ENCODE measurements at places on chromosomes 6 and 20.

DNA sequence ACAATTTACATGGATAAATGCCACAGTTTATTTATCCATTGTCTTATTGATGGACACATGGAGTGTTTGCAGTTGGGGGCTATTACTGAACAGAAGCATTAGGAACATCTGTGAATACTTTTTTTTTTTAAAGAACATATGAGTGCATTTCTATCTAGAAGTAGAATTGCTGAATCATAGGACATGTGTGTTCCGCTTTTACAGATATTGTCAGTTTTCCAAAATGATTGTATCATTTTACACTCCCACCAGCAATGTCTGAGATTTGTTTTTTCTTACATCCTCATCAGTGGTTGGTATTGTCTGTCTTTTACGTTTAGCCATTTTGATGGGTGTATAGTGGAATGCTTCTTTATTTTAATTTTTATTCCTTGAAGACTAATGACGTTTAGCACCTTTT lies 42.0 kb upstream of the ASIP start:
- no peak for DNase-seq

DNA sequence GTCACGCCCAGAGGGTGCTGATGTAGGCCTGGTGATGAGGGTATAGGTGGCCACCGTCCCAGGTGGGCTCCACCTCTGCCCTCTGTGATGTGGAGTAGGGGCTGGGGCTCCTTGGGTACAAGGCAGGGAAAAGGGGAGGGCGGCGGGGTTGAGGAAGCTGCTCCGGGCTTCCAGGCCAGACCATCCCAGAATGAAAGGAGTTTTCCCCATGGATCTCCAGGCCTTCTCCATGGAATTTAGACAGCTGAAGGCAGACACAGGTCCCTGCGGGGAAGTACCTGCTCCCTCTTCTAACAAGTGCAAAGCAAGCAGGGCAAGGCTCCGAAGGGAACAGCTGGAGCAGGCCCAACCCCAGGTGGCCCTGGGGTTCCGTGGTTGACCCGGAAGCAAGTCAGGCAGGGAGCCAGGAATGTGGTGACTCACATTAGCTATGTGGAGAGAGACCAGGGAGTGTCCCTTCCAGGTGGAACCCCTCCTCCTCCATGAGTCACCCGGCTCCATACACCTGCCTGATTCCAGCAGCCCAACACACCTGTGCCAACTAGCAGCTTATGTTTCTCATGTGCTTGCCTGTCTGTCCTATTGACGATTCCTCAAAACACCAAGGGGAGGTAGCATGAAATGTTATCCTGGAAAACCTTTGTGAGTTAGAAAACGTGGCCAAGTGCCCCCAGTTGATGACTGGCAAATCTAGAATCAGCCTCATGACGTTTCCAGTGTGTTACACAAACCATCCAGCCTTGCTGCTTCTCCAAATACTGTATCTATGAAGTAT lies 59.7 kb upstream of the SNX9 start:
- DNase-seq, result peak; percentile 39

GRCh38 chr6:43801495-43802181 lies 31.6 kb downstream of the VEGFA start:
- DNase-seq, result no peak

GRCh38 chr6:165872811-165873210 lies 209.8 kb upstream of the PDE10A start:
- DNase-seq, result no peak

- DNase-seq, result no peak
Observed at GRCh38 chr6:79031821-79032590, 46.0 kb downstream of the PHIP start.

- DNase-seq, result no peak
Observed at GRCh38 chr20:17808357-17808756, 108.6 kb downstream of the BANF2 start.

DNA sequence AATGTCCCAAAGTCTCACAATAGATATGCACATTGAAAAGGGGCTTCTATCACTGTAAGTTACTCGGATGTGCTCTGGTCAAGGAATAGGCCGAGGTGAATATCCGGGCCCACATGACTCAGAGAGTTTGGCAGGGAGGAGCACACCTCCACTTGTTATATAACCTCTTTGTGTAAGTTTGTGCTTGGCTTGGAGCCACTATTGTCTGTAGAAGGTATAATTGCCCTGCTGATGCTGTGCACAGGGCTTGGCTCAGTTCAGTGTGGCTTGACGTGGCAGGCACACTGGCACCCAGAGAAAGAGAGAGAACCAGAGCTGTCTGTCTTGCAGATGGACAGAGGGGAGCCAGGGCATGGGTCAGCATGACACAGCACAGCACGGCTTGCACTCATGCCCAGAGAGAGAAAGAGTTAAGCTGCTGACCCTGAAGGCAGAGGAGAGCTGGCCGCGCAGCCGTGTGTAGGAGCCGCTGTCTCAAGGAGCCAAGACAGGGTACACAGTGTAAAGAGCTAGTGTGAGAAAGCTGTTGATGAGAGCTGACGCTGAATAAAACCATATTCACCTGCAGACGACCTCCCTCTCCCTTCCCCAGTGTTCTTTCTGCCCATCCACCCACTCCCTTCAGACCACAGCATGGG lies 482.5 kb downstream of the C6orf118 start:
- DNase-seq, result no peak

- DNase-seq, result no peak
Observed at GRCh38 chr6:22042706-22043105, 254.1 kb downstream of the PRL start.

- DNase-seq, result no peak
Observed at GRCh38 chr6:167988154-167988495, 9.3 kb upstream of the KIF25 start.

GRCh38 chr6:33845031-33845745 lies 41.4 kb upstream of the MLN start:
- DNase-seq, result no peak

GRCh38 chr6:143545165-143545564 lies 33.6 kb upstream of the FUCA2 start:
- no peak for DNase-seq

GRCh38 chr6:3902871-3903648 lies 53.9 kb downstream of the FAM50B start:
- no peak for DNase-seq

DNA sequence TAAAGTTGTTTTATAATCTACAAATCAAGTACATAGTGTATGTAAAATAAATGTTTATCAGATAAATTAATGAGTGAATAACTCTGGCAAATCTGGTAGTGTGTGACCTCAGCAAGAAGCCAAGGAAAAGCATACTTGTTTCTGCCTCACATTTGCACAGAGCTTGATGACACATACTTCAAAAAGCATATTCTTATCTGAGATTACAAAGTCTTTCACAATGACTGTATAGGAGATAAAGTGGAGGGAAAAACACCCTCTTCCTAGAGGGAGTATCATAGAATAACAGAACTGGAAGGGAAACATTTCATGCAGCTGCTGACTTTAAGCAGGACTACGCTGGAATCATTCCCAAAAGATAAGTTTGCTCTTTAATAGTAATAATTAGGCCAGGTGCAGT lies 28.1 kb upstream of the AKAP7 start:
- DNase-seq, result no peak

DNA sequence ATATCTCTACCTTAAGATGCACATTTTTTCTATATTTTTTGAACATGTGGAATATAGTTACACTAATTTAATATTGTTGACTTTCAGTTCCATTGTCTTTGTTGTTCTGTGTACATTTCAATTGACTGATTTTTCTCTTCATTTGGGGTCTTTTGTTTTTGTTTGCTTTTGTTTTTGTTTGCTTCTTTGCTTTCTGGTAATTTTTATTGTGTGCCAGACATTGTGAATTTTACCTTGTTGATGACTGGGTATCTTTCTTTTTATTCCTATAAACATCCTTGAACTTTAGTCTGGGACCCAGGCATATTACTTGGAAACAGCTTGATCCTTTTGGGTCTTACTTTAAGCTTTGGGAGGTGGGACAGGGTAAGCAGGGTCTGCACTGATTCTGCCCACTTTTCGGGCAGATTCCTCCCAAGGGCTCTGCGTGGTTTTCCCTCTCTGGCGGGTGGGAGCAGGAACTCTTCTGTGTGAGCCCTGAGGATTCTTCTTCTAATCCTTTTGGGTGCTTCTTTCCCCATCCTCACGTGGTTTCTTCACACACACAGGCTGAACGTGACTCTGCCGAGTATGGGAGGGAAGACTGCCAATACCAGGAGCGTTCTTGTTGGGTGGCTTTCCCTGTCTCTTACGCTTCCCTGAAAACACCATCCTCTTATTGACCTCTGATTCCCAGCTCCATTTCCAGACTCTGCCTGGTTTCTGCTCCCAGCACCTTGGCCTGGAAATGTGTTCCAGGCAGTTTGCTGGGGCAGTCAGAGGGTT lies 200.5 kb downstream of the ARID1B start:
- DNase-seq, result no peak

DNA sequence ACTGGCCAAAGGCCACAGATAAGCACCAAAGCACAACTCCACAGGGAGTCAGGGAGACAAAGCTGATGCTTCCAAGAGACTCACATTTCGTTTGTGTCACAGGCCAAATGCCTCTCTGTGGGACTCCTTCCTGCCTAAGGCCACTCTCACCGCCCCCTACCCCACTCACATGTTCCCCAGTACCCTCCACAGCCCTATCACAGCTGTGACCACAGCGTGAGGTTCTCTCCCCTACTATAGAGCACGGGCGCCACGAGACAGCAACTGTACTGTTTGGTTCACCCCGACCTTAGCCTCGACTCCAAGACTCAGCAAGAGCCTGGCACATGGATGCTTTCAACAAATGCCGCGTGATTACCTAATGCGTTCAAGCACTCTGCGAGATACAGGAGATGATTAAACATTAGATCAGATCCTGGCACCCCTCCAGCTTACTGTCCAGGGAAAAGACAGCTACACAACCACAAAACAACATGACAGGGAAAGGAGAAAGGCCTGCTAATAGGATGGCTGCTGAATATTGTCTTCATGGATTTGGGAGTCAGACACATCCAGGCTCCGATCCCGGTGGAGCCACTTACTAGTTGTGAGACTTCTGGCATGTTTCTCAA lies 105.5 kb downstream of the AGPAT4 start:
- DNase-seq, result no peak

GRCh38 chr6:117165911-117166499 lies 99.4 kb upstream of the VGLL2 start:
- no peak for DNase-seq

- no peak for DNase-seq
Observed at GRCh38 chr6:16921399-16922110, 160.3 kb upstream of the ATXN1 start.

GRCh38 chr20:48205786-48206185 lies 420.5 kb upstream of the SULF2 start:
- no peak for DNase-seq

DNA sequence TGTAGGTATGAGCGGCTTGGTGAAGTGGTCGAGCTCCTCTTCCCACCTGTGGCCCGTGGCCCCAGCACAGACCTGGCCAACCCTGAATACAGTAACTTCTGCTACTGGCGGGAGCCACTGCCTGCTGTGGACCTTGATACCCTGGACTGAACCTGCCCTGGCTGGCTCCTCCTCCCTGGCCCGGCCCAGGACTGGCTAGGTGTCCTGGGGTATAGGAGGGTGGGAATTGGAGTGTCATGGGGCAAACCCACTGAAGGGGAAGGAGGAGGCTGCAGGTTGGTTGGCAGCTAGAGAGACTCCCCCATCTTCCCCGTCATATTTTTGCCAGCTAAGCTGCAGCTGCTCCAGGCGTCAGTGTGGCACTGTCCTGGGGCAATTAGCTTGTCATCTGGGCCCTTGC lies 7.9 kb downstream of the EMILIN3 start:
- DNase-seq, result no peak

- no peak for DNase-seq
Observed at GRCh38 chr20:15257569-15257870, 920.1 kb upstream of the FLRT3 start.

GRCh38 chr6:57013521-57013926 lies 33.0 kb upstream of the KIAA1586 start:
- DNase-seq, result no peak

DNA sequence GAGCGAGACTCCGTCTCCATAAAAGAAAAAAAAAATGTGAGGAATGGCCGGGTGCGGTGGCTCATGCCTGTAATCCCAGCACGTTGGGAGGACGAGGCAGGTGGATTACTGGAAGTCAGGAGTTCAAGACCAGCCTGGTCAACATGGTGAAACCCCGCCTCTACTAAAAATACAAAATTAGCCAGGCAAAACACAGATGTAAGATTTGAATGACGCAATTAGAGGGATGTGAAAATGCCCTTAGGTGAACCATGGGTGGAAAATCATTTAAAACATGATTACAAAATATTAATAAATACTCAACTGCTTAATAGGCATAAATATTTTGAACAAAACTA lies 20.9 kb downstream of the COL9A3 start:
- no peak for DNase-seq

DNA sequence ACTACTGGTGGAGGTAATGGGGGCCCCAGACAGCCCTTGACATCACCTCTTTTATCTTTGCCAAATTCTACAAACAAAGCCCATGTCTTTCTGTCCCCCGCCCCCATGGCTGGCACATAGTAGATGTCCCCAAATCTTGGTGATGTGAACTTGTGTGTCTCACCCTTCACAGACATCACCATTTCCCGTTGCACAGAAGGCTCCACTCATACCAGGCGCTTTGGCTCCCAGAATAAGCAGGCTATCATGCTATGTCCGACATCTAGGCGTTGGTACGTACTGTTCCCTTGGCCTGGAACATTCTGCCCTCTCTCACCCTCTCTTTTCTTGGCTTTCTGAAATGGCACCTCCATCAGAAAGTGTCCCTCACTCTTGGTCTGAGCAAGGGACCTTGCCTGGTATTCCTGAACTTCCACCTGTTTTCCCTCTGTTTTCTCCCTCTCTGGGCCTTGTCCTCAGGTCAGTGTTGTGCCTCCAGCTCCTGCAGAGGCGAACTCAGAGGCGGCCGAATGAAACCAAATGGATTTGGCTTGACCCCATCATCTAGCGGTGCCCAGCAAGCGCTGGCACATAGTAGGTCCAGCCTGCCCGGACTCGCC lies 968 bp upstream of the CCN5 start:
- no peak for DNase-seq

- DNase-seq, result no peak
Observed at GRCh38 chr6:134368670-134369069, 50.8 kb upstream of the SGK1 start.

GRCh38 chr6:25173951-25174474 lies 105.2 kb upstream of the CARMIL1 start:
- no peak for DNase-seq

GRCh38 chr6:36760685-36761435 lies 63.2 kb downstream of the RAB44 start:
- no peak for DNase-seq

DNA sequence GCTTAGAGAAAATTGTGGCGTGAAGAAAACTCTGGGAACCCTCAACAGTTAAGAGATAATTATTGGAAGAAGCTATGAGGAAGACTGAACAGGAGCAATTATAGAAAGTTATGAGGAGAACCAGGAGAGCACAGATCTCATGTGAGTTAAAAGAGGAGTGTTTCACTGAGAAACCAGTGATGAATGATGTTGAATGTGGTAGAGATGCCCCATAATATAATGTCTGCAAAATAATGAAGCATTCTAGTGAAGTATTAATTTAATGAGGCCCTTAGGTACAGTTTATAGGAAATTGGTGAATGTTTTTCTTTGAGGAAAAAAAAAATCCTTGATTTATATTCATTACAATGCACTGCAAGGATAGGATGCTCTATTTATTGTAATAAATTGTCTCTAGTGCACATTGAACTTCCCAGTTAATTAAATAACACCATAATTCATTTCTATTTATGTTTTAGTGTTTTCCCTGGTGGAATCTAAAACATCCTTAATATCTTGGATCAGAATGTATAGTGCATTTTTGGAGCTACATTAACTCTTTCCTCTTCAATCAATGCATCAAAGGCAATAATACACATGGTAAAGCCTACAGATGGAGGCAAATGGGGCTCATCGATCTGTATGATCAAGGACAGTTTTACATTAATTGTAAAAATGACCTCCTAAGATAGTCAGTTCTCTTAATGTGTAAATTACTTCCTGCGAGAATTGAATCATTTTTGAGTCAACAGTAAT lies 91.4 kb upstream of the EYS start:
- DNase-seq, result no peak

Measured in CD4-positive, alpha-beta T cell treated with Interleukin-4 for 1 hour (primary cell).